ENCODE measurements at places on chromosomes 11 and 22. TPM values are rescaled to one million over a fixed set of nuclear protein-coding genes. Genes with fewer than 3 reads are reported as not detected.

CREB3L1 gene
- total RNA-seq, result 40.1 TPM

CLTCL1 gene
- 5.8 TPM for total RNA-seq

CAVIN3 gene
- 114 TPM for total RNA-seq

SERHL2 gene
- 0.22 TPM for total RNA-seq

SUSD2 gene
- 0.15 TPM for total RNA-seq

PRG3 gene
- total RNA-seq, result not detected

MYOD1 gene
- 0.05 TPM for total RNA-seq

DNA sequence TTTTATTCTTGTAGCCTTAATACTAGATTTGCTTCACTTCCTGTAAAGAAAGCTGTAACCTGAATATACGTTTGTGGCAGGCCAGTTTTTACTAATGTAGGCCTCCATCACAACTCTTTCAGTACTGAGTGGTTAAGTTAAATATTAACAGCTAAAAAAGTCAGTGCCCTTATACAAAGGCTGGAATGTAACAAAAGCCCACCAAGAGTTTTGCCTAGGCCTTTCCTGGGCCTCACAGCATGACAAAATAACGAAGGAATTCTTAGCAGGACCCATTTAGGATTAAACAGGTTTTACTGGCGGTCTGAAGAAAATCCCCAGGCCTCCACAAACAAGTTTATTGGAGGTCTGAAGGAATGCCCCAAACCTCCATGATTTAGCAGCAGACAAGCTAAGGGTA is 43.7 kb downstream of the PIWIL3 start:
- DNase-seq, result no peak

DNA sequence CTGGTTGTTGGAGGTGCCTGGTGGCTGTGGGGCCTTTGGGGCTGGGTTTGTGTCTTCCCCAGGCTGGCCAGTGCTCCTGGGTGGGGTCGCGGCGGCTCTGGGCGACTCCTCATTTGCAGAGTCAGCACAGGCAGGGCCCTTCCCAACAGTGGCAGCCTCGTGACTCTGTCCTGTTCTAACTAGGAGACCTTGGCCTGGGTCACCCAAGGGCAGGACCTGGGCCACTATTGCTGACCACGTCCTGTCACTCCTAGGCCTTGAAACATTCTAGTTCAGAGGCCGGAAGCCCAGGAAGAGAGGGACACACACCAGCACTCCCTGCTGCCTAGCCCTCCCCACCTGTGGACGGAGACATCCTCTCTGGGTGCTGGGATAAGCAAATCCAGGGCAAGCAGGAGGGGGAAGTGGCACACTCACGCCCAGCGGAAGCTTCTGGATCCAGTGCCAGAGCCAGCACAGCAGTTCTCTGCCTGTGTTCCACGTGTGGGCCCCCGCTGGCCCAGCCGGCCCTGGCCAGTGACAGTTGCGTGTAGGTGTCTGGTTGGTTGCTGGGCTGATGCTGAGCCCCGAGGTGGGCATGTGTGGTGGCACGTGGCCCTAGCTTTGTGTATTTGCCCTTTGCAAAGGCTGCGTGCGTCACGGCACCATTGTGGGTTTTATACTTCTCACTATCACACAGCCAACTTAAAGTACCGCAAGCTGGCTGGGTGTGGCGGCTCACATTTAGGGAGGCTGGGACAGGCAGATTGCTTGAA is 4.3 kb upstream of the CHID1 start:
- no peak for DNase-seq

GRCh38 chr22:36741204-36741793 is 34.6 kb downstream of the IFT27 start:
- peak; percentile 10 for DNase-seq

GRCh38 chr11:46263120-46263519 is 14.3 kb upstream of the CREB3L1 start:
- no peak for DNase-seq

- no peak for DNase-seq
These were observed 13.0 kb upstream of the TEF start for GRCh38 chr22:41368543-41369423.

GRCh38 chr22:21832291-21833290 is 34.9 kb downstream of the MAPK1 start:
- DNase-seq, result no peak

- no peak for DNase-seq
These were observed 19.4 kb upstream of the ACCSL start for GRCh38 chr11:44028401-44028800.

- no peak for DNase-seq
These were observed 129.8 kb upstream of the SLC5A12 start for GRCh38 chr11:26851696-26852095.

GRCh38 chr11:73907191-73907590 is 30.4 kb downstream of the PAAF1 start:
- peak; percentile 63 for DNase-seq

All from M059J (cell line).